Psoas muscle (tissue), 8 donors: ENCODE measurements at places on chromosomes 4 and X. TPM values are rescaled to one million over a fixed set of nuclear protein-coding genes. Genes with fewer than 3 reads are reported as not detected.

- peak; percentile 61 for DNase-seq
These were observed 63.6 kb downstream of the STARD8 start for GRCh38 chrX:68710870-68711576.

DNA sequence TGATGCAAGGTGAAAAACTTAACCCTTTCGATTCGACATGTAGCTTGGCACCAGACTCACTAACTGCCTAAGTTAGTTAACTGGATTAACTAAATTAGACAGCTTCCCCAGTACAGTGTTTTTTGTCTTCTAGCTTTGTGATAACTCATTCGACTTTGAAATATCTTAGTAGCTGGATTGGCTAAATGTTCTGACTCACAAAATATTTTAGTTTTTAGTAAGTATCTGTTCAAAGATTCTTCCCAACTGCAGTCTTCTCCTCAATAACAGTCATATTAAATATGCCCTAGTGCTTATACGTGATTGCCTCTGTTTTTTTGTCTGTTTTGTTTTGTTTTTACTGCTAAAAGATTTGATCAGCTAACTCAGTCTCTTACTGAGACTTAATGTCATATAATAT, 102.9 kb downstream of the KCNIP4 start:
- DNase-seq = no peak

GRCh38 chr4:122701965-122702364, 30.5 kb upstream of the BBS12 start:
- no peak for DNase-seq

GRCh38 chrX:151700581-151700980, 5.3 kb downstream of the PRRG3 start:
- DNase-seq = no peak

DNA sequence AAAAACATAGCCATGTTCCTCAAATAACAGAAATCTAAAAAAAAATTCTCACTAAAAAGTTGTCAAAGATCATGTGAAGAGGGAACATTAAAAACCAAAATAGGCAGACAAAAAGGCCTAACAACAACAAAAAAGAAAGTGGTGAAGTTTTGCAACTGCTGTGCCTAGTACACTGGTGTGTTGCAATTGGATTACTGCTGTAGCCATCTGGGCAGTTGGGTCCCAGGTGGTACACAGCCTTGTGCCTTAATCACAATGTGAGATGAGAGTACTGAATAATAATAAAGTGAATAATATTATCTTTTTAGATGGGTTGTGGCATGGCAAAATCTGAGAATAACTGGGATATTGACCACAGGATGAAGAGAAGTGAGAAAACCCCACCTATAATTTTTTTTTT, 12.0 kb downstream of the C4orf54 start:
- DNase-seq = no peak

GRCh38 chr4:55853484-55854046, at the start of gene EXOC1:
TSS of gene EXOC1 (plus strand) at chr4:55853648. CDS start at chr4:55858324, 4,676 bp downstream.
- DNase-seq = peak; percentile 99

DNA sequence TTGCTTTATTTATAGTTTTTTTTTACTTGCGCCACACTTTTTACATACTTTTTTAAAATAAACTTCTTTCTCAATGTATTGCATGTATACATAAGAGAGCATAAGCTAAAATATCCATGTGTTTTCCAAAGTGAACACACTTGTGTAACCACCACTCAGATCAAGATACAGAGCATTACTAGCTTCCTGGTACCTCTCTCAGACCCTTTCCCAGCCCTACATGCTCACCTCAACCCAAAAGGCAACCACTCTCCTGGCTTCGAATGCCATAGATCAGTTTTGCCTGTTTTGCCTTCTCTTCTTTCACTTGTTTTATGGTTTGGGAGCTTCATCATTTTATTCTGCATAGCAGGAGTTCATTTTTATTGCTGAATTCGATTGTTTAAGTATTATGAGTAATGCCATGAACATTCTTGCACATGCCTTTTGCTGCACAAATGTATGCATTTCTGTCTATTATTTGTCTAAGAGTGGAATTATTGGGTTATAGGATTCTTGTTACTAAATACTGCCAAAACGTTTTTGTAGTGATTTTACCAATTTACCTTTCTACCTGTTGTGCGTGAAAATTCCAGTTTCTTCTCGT, 45.9 kb upstream of the NUDT6 start:
- DNase-seq = no peak

DNA sequence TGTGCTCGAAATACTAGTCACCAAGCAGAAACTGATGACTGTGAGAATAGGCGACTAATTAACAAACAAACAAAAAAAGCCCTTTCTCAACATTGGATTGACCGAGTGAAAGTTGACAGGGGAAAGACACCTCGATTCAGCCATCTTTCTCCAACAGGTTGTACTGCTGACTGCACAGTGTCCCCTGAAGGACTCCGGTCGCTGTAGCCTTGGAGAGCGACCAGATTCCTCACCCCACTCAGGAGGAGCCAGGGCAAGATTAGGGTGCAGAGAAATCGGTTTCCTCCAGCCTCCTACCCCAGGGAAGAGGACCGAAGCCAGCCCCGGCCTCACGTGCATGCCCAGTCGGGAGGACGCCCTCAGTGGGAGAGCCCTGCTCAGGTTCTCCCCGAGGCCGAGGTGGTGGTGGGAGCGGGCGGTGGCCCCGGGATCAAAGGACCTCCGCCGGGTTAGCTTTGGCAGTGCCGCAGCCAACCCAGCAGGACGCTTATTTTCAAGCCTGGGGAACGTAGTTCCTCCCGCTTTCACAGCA, 1.1 kb upstream of the RAP1GDS1 start:
- DNase-seq = peak; percentile 69

DNA sequence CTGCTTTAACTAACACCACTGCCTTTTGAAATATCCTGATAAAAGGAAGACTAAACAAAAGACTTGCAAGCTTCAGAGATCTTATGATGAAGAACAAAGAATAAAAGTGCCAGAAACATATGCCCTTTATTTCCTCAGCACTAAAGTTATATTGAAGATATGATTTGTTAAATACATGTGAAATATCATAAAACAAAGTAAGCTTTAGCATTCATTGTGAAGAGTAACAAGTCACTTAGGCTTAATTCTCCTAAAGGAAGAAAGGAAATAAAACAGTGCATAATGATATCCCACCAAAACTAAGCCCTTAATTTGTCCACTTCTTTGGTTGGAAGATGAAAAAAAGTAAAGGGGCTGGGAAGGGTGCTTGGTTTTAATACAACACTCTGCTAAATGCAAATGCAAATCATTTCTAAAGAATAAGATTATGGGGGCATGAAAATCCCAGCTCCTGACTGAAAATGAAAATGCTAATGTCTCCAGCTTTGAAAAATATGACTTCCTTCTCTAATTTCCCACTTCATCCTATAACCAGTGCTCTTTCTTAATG, 227.2 kb downstream of the FAT4 start:
- no peak for DNase-seq

- no peak for DNase-seq
These were observed 71.8 kb downstream of the IL21 start for GRCh38 chr4:122548886-122549630.

- DNase-seq = no peak
These were observed 17.8 kb downstream of the ZNF185 start for GRCh38 chrX:152915541-152916241.

- DNase-seq = no peak
These were observed 90.6 kb downstream of the LRP2BP start for GRCh38 chr4:185304944-185305690.

DNA sequence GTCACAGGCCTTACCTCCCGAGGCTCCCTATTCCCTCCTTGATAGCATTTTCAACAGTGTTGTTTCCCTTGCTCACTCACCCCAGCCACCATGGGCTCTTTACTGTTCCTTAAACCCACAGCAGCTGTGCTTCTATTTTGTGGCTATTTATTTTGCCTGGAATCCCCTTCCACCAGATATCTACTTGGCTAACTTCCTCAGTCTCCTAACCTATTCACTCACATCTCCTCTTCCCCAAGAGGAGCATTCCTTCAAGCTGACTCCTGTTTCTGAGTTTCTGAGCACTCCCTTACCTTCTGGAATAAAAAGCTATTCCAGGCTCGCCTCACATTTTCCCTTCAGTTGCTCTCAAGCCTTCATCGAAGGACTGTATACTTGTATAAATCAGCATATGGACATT, 50.5 kb downstream of the CXCL1 start:
- DNase-seq = no peak

- no peak for DNase-seq
These were observed 849 bp downstream of the MID1 start for GRCh38 chrX:10619425-10620046.

- no peak for DNase-seq
These were observed 567.7 kb downstream of the KCNIP4 start for GRCh38 chr4:21380861-21381260.

DNA sequence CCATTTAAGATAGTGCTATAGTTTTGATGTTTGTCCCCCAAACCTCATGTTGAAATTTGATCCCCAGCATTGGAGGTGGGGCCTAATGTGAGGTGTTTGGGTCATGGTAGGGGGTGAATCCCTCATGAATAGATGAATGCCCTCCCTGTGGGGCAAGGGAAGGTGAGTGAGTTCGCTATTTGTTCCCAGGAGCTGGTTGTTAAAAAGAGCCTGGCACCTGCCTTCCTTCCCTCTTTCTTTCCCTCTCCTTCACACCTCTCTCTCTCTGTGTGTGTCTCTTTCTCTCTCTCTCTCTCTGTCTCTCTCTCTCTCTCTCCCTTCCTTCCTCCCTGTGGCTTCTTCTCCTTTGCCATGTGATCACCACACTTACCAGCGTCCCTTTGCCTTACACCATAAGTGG, 160.7 kb downstream of the AASDH start:
- DNase-seq = no peak

GRCh38 chr4:148162991-148163390, 279.2 kb downstream of the NR3C2 start:
- DNase-seq = no peak

GRCh38 chr4:152735396-152735859, 44.1 kb downstream of the TIGD4 start:
- DNase-seq = no peak

GRCh38 chrX:95536661-95537060, 1148.0 kb upstream of the DIAPH2 start:
- DNase-seq = no peak

DNA sequence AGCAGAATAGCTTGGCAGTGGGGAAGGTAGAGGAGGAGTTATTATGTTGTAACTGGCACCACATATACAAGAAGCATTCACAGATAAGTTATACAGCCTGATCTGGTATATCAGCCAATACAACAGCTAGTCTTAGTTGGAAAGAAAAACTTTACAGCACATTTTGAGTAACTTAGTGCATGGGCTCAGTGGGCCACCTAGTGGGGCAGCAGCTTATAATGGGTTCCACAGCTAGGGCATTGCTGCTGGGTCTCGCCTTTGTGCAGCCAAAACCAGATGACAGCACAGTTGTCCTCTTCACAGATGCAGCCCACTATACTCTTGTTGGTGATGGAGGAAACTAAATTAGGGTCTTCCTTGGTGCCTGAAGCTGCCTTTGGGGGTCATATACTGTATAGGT, 448.1 kb upstream of the RASGEF1B start:
- no peak for DNase-seq

DNA sequence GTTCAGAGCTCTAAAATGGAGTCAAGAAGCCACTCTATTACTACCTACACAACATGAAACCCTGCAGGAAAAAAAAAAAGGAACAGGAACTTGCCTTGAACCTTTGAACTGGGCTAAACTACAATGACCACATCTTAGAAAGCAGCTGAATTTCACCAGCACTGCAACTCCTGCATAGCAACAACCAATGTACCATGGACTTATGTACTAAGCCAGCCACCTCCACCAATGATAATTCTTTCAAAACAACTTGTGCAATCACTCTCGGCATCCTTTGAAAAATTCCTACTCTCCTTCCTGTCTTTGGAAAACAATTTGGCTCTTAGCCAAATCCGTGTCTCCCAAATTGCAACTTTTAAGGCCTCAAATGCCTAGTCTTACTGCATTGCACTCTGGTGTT, 26.8 kb upstream of the FMR1 start:
- DNase-seq = no peak

DNA sequence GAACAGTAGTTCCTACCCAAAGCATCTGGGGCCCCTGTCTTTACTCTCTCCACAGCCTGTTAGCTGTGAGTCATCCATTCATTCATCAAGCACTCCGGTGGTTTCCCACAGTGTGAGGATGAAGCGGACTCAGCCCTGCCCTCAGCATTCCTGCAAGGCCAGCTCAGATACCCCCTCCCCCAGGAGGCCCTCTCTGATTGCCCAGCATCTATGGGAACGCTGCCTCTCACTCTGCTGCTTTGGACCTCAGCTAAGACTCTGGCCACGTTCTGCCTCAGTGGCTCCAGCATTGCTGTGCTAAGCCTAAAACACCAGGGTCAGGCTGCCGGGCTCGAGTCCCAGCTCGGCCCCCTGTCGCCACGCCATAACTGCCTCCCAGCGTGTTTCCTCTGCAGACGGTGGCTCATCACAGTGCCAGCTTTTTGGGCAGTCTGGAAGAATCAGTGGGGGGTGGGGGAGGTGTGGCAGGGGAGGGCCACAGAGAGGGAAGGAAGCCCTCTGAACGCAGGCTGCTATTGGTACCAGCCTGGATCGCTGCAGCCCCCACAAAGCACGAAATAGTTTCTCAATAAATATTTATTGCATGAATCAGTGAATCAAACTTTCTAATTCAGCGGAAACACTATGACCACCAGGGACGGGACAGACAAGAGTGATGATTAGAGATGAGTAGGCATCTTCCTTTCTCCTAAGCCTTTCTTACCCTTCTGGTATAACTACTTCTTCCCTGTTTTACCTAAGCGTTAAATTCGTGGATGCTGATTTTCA, 74.4 kb downstream of the SORCS2 start:
- no peak for DNase-seq

- no peak for DNase-seq
These were observed 49.2 kb upstream of the MSX1 start for GRCh38 chr4:4810092-4810774.

GRCh38 chr4:28518561-28519165, 1658.0 kb downstream of the STIM2 start:
- DNase-seq = no peak

- no peak for DNase-seq
These were observed 162.4 kb upstream of the PRDX4 start for GRCh38 chrX:23504895-23505294.

GRCh38 chr4:7745301-7745885, 194.3 kb downstream of the AFAP1 start:
- no peak for DNase-seq

DNA sequence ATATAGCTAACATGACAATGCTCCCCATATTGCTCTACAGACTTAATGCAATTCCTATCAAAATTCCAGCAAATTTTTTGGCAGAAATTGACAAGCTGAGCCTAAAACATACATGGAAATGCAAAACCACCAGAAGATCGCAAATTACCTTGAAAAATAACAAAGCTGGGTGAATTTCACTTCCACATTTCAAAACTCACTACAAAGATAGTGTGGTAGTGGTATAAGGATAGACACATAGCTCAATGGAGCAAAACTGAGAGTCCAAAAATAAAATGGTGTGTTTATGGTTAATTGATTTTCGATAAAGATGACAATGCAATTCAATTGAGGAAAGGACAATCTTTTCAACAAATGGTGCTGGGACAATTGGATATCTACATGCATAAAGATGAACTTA, 65.8 kb downstream of the SLC9A7 start:
- no peak for DNase-seq

EPHA5 gene
- 0.06 TPM for total RNA-seq

GPC3 gene
- 1.4 TPM for total RNA-seq

PABPC4L gene
- 0.75 TPM for total RNA-seq

ADH1B gene
- 71.8 TPM for total RNA-seq

GPR78 gene
- not detected for total RNA-seq

SLC6A8 gene
- total RNA-seq = 84.8 TPM

GSX2 gene
- total RNA-seq = not detected

ATOH1 gene
- not detected for total RNA-seq

STPG2 gene
- not detected for total RNA-seq

PPEF2 gene
- total RNA-seq = not detected
